ENCODE measurements at places on chromosomes 4 and X.

DNA sequence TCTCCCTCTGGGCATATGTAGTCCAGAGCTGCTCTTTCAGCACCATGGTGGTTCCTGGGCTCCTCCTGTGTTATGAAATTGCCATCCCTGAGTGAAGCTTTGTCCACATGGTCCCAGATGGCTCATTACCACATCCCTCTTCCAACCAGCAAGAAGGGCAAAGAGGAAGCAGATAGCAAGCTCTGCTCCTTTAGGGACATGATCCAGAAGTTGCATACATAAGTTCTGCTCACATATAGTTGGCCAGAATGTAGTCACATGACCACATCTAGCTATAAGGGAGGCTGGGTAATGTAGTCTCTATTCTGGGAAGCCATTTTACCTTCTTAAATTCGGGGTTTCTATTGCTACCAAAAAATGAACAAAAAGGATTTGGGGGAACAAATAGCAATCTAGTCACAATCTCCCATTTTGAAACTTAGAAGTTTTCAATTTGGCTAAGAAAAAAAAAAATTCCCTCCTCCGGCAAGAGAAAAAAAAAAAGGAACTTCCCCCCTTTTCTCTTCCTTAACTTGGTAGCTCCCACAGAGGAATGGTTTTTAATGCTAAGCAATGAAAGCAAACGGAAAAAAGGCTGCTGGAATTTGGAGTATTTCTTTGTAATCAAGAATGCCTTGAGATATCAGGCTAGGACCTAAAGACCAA is 88.2 kb upstream of the USP9X start:
- no peak for DNase-seq

DNA sequence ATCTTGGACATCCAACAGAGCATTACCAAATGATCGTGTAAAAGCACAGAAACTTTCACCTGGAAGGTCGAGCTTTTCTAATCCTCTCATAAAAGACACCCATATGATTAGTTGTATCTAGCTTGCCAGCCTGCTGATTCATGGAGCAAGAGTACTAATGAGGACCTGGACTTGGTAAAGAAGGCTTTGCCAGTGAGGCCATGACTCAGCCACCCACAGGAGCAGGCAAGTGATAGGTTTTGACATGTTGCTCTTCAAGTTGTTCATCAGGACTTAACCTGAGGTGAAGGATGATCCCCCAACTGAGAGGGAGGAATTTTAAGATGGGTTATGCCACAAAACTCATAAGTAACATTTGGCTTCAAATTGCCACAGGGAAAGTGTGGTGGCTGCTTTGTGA is 24.7 kb upstream of the EPGN start:
- no peak for DNase-seq

- no peak for DNase-seq
These were observed 152.1 kb downstream of the FMR1NB start for GRCh38 chrX:148133105-148133725.

GRCh38 chr4:19689511-19689910 is 562.2 kb upstream of the SLIT2 start:
- no peak for DNase-seq

DNA sequence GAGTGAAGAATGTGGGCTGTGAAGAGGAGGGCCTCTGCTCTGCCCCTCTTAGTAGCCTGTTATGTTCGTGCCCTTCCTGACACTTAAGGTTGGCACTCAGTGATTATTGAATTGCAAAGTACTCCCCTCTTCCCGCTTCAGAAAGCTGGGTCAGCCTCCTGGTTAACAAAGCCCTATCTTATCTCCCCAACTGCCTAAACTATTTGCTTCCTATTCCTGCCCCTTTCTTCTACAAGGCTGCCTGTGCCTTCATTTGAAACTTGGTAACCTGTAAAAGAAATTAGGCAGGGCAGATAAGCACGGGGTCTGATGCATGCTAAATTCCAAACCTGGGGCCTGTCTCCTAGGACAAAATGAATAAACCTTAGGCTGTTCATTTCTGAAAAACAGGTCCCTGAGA is 23.1 kb upstream of the TMEM150C start:
- no peak for DNase-seq

DNA sequence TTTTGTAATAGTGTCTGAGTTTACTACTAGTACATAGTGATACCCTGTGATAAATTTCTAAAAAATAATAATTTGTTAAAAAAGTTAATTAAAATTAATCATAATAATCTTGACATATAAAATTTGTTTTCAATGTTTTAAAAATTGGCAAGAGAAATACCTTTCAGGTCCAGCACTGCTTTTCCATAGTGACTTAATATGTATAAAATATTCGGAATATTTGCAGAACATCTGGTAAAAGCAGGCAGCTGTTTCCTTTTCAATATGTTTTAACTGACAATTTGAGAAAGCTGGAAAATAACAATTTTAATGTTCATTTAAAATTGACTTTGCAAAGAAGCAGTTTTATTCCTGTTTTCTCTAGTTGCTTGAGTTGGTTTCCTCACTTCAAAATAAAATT is 17.6 kb upstream of the GK2 start:
- DNase-seq, result no peak

DNA sequence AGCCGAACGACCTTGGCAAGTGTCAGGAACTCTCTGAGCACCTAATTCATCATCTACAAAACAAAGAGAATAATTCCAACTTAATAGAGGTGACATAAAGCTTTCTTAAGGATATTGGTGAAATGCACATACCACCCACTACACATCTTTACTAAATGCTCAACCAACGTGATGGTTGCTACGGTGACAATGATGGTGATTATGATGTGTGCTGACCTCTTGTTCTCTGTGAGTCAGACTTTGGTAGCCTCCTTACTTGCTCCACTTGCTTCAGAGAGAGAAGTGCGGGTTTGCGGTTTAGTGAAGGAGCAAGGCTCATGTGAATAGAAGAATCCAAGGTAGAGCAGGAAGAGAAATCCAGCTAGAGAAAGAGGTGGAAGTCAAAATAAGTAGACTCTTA is 52.8 kb upstream of the CLNK start:
- DNase-seq, result no peak

DNA sequence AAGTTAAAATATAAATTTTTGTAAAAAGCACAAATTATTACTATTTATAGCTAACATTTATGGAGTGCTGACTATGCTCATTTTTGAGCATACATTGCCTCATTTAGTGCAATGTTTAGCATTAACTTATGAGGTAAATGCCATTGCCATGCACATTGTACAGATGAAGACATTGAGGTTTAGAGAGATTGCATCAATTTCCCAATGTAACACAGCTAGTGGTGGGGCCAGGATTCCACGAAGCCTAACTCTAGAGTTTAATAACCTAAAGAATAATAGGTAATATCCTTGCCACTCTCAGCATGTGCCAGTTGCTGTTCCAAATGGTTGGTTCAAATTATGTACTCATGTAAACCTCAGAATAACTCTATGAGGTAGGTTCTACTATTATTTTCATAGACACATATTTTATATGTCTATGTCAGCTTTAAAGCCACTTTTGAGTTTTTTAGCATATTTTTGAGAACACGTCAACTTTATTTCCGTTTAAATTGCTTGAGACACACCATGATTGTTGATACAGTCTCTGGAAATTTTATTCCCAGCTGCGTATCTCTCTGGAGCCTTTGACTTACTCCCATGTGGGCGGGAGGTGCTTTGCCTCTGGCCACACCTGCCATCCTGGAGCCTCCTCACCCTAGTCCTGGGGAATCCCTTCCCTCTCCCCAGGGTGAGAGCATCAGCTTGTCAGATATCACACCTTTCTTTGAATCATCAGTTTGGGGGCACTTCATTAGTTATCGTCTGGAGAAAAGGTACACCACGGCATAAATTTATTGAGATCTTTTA is 10.8 kb upstream of the ADH1A start:
- DNase-seq, result no peak

GRCh38 chr4:106339431-106339830 is 23.1 kb downstream of the AIMP1 start:
- no peak for DNase-seq

GRCh38 chr4:108628411-108628810 is 8.0 kb downstream of the RPL34 start:
- no peak for DNase-seq

GRCh38 chr4:63308697-63309096 is 1100.6 kb downstream of the TECRL start:
- no peak for DNase-seq

DNA sequence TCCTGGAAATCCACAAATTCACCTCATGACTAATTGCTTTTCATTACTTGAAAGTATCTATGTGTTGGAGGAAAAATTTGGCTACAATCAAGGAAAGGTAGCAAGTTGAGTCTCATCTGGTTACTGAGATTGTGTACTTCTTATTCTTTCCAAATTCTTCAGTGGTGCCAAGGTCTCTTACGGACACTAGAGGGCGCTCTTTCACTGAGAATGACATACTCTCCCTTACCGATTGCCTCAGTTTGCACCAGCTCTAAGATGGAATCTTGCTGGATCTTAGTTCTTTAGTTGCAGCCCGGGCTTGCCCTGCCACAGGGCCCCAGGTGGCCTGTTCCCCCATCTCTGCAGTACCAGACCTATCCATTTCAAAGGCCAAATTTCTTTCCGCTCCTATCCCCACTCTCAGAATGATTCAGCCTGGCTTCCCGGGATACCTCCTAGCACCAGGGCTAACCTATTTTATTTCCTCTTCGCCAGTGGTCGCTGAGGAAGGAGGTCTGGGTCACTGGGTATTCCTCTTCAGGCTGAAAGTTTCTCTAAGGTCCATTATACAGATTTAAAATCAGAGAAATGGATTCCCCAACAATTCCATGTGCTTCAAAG is 24.6 kb upstream of the GPR50 start:
- peak; percentile 1 for DNase-seq

DNA sequence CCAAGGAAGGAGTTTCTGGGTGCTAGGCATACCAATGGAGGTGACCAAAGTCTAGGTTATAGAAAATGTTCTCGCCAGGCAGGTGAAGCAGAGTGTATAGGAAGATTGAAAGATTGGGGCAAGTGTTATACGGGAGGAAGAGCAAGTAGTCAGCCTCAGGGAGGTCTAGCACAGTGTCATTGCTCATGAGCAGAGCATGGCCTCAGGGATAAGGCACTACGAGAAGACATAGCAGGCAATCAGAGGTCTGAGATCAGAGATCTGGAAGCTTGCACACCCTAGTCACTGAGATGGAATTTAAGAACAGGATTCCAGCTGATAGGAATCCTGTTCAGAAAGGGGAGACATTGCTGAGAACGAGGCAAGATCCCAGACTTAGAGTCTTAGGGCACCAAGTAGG is 350.0 kb upstream of the CASK start:
- no peak for DNase-seq

DNA sequence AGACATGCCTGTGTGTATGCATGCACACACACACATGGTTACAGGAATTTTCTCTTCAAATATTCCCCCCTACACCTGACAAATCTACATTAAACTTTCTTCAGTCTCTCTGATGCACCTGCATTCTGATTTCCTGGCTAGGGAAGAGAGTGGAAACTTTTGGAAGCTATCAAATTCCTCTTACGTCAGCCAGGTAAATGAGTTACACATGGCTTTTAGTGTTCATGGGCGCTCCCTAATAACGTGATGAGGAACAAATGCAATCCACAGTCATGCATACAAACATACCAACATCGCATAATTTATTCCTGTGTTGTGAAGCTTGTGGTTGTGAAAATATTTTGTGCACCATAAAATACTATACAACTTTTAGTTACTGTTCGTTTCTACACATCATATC is 34.9 kb downstream of the BMP3 start:
- DNase-seq, result no peak

DNA sequence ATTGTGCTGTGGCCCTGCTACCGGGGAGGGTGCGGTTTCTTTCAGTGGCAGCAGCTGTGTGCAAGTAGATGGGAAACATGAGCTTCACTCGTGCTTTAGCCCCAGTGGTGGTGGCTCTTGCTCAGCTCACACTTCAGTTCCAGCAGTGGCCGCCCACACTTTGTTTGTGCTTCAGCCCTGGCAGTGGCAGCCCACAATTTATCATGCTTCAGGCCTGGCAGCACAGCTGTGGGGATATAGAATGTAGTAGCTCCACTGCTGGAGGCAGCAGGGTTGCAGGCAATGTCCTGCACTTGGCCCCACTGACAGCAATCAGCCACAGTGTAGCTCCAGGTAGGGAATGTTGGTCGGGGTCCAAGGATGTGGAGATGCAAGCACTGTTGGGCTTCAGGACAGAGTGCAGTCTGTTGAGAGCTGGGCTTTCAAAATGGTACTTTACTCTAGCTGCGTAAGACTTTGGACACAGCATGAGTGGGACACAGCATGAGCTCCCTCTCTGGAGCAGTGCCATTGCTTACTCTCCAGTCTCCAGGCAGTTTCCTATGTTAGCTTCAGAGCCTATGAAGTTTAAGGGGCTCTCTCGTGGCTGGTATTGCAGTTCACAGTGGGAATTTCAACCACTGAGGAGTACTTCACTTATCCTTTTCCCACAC is 413.1 kb downstream of the PDGFC start:
- no peak for DNase-seq

DNA sequence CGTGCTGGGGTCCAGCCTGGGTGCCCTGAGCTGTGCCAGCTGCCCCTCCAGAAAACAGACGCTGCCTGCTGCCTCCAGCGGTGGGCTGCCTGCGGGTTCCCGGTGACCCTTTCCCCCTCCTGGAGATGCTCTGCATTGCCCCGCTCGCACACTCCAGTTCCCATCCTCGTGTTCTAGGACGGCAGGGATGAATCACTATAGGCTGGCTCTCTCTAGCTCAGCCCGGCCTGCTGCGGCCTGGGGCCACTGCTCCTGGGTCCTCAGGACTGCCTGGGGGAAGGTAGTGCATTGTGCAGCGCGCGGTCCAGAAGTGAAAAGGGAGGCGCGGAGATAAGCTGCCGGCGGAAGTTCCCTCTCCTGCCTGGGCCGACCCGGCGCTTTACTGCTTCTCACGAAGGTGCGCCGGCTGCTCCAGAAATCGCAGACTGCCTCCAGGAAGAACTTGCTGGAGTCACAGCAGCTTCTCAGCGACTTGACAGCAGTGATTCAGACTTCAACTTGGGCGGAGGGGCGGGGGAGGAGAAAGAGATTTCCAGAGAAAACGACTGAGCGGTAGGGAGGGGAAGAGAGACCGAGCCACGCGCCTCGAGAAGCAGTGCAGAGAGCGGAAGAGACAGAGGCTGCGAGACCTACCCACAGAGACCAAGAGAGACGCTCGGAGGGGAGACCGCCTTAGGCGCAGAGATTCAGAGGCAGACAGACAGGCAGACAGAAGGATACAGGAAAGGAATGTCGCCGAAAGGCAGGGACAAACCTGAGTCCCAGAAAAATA is 6.7 kb upstream of the MSX1 start:
- DNase-seq, result no peak

DNA sequence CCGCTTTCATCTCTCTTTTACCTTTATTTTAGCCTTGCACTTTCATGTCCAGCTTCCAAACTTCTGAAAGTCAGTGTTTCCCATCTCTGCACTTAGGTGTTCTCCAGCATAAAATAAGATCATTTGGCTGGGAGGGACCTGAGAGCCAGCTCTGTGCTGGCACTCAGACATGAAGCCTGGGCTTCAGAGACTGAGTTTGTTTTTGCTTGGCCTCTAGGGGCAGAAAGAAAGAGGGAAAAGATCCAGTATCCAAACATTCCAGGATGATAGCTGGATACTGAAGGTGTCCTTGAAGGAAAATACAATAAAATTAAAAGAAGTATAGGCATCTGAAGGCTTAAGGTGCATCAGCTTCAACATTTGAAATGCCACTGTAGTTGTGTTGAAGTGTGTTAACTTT is 202.4 kb upstream of the ZIC3 start:
- no peak for DNase-seq
